ENCODE measurements at places on chromosomes 3 and 15. TPM values are rescaled to one million over a fixed set of nuclear protein-coding genes. Genes with fewer than 3 reads are reported as not detected.

Gene PCCB
- total RNA-seq: 42.7 TPM

Gene WDR93
- not detected for total RNA-seq

Gene SLC28A2
- total RNA-seq: not detected

Gene PFKFB4
- total RNA-seq: 2.0 TPM

Gene PFN2
- total RNA-seq: 16.8 TPM

Gene KBTBD8
- 2.6 TPM for total RNA-seq

Gene MUC13
- not detected for total RNA-seq

Gene SLC24A5
- total RNA-seq: not detected

Gene NR2E3
- total RNA-seq: 0.05 TPM

Gene REC114
- not detected for total RNA-seq

Gene UCN2
- not detected for total RNA-seq

Gene HYAL1
- total RNA-seq: 30.6 TPM

Gene IGF1R
- 93.5 TPM for total RNA-seq

Gene LRRC3B
- not detected for total RNA-seq

Gene PTX3
- 466 TPM for total RNA-seq

Gene OR4F6
- not detected for total RNA-seq

Gene C3orf85
- not detected for total RNA-seq

Gene GCHFR
- total RNA-seq: 30.6 TPM

Gene CELSR3
- 0.17 TPM for total RNA-seq

Gene SCN5A
- 6.5 TPM for total RNA-seq

Gene GCSAM
- total RNA-seq: not detected

Gene KNL1
- total RNA-seq: 7.5 TPM

Gene ACTRT3
- total RNA-seq: 4.7 TPM

Gene NUP210
- 2.6 TPM for total RNA-seq

Gene LRRC2
- under 0.01 TPM for total RNA-seq

Gene TRAIP
- 2.0 TPM for total RNA-seq

Gene NEIL1
- 21.7 TPM for total RNA-seq

Gene PEAK1
- total RNA-seq: 105 TPM

Gene CACNA2D3
- not detected for total RNA-seq

Gene LDHAL6B
- total RNA-seq: not detected

Gene IL17RE
- 0.14 TPM for total RNA-seq

Gene SH2D7
- total RNA-seq: not detected

Gene HCN4
- not detected for total RNA-seq

Gene CD200R1
- not detected for total RNA-seq

Gene SCN11A
- total RNA-seq: not detected

Gene PLXNB1
- 16.8 TPM for total RNA-seq

Gene MCTP2
- total RNA-seq: 9.0 TPM

Gene XCR1
- total RNA-seq: not detected

Gene SELENOK
- 10.1 TPM for total RNA-seq

Gene STAB1
- 464 TPM for total RNA-seq

Gene ST6GAL1
- total RNA-seq: 126 TPM

Gene POTEB2
- total RNA-seq: not detected

Gene DLEC1
- under 0.01 TPM for total RNA-seq

Gene CDC25A
- 21.6 TPM for total RNA-seq

Gene RUBCN
- 8.8 TPM for total RNA-seq

Gene LRRC49
- total RNA-seq: 4.9 TPM

Gene MAP1A
- 0.34 TPM for total RNA-seq

Gene MITF
- total RNA-seq: 5.7 TPM

Gene CYFIP1
- total RNA-seq: 53.9 TPM

Gene SMCO1
- total RNA-seq: not detected

Gene ASB14
- not detected for total RNA-seq

Gene RTP1
- total RNA-seq: not detected

Gene ALDH1A2
- total RNA-seq: 70.9 TPM

Gene RAB27A
- total RNA-seq: 27.4 TPM

Gene LRRIQ4
- total RNA-seq: not detected

Gene SPATA16
- total RNA-seq: not detected
